Activated T-cell treated with anti-CD3 and anti-CD28 coated beads, Interleukin-2, amount 50 U/mL, for 72 hours (primary cell): ENCODE measurements at places on chromosomes 3 and 15. TPM values are rescaled to one million over a fixed set of nuclear protein-coding genes. Genes with fewer than 3 reads are reported as not detected.

GRCh38 chr15:77759896-77760592, 127.3 kb upstream of the LINGO1 start:
- H3K27me3 ChIP-seq, result peaks cover 18% of the 10 kb centered on the region
- no peaks in the 10 kb centered on the region for H3K4me1 ChIP-seq
- H3K4me3 ChIP-seq, result no peak overlapping the region
- no peak overlapping the region for H3K27ac ChIP-seq

- H3K4me3 ChIP-seq, result no peak overlapping the region
- no peaks in the 10 kb centered on the region for H3K27me3 ChIP-seq
- peaks cover 22% of the 10 kb centered on the region for H3K4me1 ChIP-seq
- H3K36me3 ChIP-seq, result no peaks in the 10 kb centered on the region
Measured at GRCh38 chr3:27356976-27357375, 12.2 kb downstream of the NEK10 start.

DNA sequence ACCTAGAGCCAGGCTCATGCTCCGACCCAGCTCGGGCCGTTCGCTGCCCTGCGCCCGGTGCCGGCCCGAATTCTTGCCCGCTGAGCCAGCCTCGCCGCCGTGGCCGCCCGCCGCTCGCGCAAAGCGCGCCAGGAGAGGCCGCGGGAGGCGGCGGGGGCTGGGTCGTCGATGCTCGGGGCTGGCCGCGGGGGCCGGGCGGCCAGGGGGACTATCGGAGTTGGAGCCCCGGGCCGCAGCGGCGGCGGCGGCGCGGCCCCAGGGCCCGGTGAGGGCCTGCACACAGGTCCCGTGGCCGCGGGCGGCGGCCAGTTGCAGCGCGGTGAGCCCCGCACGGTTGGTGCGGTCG, 1.1 kb downstream of the ANKRD63 start:
- no peak overlapping the region for H3K27ac ChIP-seq
- no peak overlapping the region for H3K4me3 ChIP-seq
- DNase-seq, result no peak
- no peaks in the 10 kb centered on the region for H3K36me3 ChIP-seq
- no peaks in the 10 kb centered on the region for H3K4me1 ChIP-seq

DNA sequence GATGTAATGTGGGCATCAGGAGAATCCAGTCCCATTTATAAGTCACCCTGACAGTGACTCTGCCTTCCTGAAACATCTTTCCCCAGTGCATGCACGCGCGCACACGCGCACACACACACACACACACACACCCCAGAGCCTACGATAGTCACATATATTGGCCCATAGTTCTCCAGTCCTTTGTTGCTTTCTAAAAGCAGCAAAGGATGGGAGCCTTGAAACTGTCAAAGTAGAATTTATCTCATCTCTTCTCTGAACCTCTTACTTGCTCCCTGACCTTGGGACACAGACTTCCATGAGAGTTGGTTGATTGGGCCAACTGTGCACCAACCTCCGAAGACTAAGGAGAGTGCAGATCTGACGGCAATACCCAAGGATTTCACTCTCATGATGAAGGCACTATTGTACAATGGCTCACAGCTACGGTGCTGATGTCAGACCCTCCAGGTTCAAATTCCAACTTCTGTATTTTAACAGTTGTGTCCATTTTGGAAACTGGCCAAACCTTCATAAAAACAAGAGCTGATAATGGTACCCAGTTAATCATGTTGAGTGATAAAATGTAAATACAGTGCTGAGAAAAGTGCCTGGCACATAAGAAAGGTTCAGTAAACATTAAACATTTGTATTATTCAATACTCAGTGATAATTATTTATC, 8.3 kb downstream of the CPA3 start:
- H3K4me1 ChIP-seq, result no peaks in the 10 kb centered on the region
- no peak overlapping the region for H3K4me3 ChIP-seq
- H3K27me3 ChIP-seq, result peaks cover 6% of the 10 kb centered on the region
- DNase-seq, result no peak
- H3K27ac ChIP-seq, result no peak overlapping the region
- H3K36me3 ChIP-seq, result no peaks in the 10 kb centered on the region

DNA sequence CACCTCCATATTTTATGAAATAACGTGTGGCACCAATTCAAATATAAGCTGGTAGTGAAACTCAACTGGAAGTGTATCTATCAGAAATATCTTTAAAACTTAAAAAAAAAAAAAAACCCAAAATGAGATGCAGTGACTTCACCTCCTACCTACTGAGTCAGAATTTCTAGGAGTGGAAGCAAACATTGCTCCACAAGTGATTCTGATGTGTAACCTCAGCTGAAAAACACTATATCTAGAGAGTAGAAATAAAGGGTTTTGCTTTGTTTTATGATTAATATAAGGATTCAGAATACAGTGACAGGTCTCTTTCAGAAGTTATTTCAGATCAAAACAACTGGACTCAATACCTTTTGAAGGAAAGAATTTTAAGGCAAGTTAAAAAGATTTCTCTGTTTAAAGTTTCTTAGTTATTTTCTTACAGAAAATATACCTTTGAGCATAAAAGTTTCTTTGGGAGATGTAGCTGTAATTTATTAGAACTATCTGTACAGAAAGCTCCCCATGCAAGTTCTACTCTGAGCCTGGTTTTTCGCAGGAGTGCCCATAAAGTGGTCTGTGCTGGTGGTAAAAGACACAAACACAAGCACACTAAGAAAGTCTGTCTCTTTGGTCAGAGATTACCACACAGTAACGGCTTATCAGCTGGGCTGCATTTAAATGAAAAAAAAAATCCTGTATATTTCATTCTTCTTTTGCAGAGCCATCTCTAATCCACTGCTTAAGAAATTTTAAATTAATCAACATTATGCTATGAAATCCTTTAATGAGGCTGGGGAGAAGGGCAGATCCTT, 59.9 kb upstream of the PPIB start:
- H3K27me3 ChIP-seq, result no peaks in the 10 kb centered on the region
- H3K36me3 ChIP-seq, result peaks cover 12% of the 10 kb centered on the region
- H3K4me3 ChIP-seq, result peak overlapping the region; percentile 9
- no peak overlapping the region for H3K27ac ChIP-seq

GRCh38 chr15:63156086-63156710, 1.1 kb downstream of the RPS27L start:
- peak overlapping the region; percentile 98 for H3K27ac ChIP-seq

DNA sequence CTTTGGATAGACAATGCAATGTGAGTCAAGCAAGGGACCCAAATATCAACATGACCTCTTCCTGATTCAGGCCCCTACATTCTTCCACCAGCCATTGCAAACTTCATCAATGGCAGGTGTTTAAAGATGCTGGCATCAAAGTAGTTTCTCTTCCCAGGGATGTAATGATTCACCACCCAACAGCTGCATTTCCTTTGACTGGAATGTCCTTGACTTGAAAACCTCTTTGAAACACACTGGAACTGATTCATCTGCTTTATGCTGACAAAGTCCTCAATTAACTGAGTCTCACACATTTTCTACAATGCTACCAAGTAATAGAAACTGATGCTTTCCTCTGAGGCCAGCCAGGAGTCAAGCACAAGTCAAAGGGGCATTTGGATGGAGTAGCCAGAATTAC, 385.5 kb downstream of the GBE1 start:
- no peaks in the 10 kb centered on the region for H3K36me3 ChIP-seq
- H3K27ac ChIP-seq, result no peak overlapping the region
- no peak for DNase-seq
- no peaks in the 10 kb centered on the region for H3K4me1 ChIP-seq
- H3K27me3 ChIP-seq, result no peaks in the 10 kb centered on the region

DNA sequence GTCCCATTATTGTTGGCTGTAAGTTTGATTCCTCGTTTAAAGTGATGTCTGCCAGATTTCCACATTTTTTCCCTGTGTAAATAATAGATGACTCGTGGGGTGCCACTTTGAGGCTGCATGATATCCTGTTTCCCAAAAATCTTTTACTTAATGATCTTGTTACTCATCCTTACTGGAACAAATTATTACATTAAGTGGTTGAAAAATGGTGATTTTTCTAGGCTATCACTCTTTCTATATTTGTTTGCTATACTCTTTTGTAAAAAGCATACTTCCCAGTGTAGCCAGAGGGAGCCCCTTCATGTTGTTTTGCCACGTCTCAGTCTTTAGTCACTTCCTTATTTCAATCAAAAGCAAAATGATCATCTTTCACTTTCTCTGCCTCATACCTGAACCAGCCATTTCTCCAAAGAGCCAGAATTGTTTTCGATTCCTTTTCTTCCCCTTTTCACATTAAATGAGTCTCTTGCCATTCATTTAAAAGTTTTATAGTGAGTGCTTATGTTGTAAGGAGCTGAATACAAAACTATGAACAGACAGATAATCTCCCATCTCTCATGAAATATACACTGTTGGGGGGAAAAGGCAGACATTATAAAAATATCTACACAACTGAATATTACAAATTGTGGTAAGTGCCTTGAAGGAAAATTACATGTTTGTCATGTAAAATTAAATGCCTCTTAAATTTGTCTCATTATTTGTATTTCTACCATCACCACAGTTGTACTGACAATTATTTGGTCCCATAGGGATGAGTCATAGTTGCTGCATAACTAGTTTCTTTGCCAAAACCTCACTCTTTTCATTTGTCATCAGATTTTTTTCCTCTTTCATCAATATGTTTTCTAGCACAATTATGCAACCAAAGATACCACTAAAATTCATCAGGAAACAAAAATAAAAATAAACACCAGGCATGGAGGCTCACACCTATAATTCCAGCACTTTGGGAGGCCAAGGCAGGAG, 41.5 kb downstream of the ADGRG7 start:
- H3K4me3 ChIP-seq, result peak overlapping the region; percentile 80
- peak; percentile 28 for DNase-seq
- peak overlapping the region; percentile 84 for H3K27ac ChIP-seq
- H3K36me3 ChIP-seq, result no peaks in the 10 kb centered on the region

DNA sequence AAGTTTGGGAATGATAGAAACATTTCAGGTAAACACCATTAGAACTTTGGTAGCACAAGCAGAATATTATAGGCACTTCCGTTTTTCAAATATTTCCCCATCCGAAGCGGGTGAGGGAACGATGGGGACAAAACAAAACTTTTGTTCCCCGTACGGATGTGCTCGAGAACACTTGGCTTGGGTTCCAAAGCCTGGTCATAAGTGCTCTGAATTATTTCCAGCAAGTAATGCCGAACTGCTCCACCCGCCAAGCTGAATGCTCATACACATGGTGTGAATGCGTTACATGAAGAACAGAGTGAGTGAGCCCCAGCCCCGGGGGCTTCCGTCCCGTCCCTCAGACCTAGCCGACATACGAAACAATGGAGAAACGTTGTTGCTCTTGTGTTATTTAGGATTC, 438.2 kb upstream of the ARRDC4 start:
- no peaks in the 10 kb centered on the region for H3K4me1 ChIP-seq
- H3K27ac ChIP-seq, result no peak overlapping the region
- no peak for DNase-seq
- no peak overlapping the region for H3K4me3 ChIP-seq
- H3K36me3 ChIP-seq, result no peaks in the 10 kb centered on the region

DNA sequence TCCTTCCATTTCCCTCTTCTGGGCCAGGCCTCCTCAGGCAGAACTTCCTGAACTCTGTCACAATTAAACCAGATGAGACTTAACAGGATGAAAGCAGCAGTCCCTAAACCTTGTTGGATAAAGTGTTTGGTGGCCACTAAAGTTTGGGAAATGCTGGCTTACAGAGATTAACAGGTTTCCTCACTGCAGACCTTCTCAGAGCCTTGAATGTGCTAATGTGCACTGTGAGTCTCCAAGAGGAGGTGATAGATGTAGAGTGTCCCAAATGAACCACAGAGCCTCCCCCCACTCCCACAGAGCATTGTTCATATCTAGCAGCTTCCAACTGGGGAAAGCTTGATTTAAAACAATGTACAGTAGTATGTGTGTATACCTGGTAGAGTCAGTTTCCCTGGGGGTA, 42.9 kb downstream of the HAPLN3 start:
- no peak overlapping the region for H3K27ac ChIP-seq
- DNase-seq, result no peak
- H3K36me3 ChIP-seq, result peaks cover 5% of the 10 kb centered on the region
- peaks cover 5% of the 10 kb centered on the region for H3K27me3 ChIP-seq

DNA sequence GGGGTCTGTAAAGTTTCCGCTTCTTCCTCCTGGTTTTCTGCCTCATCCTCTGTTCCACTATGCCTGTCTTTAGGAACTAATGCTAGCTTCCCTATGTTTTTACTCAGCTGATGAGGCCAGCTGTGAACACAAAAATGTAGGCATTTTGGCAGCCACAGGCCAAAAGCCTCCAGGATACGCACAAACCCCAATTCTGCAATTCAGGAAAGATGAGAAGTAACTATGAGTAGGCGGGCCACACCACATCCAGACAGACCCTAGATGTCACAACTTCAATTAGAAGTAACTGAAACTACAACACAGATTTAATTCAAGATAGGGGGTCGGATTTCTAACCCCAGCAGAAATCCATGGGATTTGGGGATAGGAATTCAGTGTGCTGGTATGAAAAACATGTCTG, 11.9 kb downstream of the CA12 start:
- peaks cover 41% of the 10 kb centered on the region for H3K4me1 ChIP-seq
- DNase-seq, result no peak
- H3K27ac ChIP-seq, result no peak overlapping the region

- H3K27ac ChIP-seq, result no peak overlapping the region
- H3K4me1 ChIP-seq, result peaks cover 25% of the 10 kb centered on the region
- no peaks in the 10 kb centered on the region for H3K36me3 ChIP-seq
- DNase-seq, result no peak
- peaks cover 21% of the 10 kb centered on the region for H3K27me3 ChIP-seq
- peak overlapping the region; percentile 99 for H3K4me3 ChIP-seq
Measured at GRCh38 chr3:126704494-126705214, 614 bp downstream of the CHCHD6 start.

DNA sequence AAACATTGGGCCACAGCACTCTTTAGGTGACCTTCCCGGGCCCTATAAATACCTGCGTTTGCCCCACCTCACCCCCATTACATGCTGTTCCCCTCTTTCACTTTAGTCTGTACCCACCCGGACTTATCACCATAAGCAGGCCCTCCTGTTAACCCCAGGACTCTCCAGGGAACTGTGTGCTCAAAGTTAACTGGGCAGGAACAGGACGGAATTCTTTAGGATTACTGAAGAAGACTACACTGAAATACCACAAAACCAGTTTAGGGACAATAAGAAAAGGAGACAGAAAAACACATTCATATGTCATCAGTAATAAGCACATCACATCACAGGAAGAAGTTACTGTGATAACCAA, 45.5 kb downstream of the FSIP1 start:
- no peak overlapping the region for H3K27ac ChIP-seq
- no peaks in the 10 kb centered on the region for H3K36me3 ChIP-seq
- DNase-seq, result no peak
- no peaks in the 10 kb centered on the region for H3K27me3 ChIP-seq

DNA sequence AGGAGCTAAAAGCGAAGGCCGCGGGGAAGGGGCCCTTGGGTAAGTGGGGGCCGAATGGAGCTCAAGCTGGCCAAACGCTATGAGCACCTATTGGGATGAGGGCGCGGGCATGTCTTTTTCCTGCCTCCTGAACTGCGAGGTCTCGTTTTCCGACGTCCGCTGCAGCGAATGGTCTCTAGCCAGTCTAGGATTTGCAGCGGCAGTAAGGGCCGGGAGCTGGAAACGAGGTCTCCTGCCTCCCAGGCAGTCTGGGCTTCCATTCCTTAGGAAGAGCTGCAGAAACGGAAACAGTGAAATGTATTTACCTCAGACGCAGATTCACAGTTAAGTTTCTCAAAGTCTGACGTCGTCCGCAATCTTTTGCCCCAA, 517 bp downstream of the TMA7 start:
- peak overlapping the region; percentile 92 for H3K4me3 ChIP-seq
- DNase-seq, result no peak
- peaks cover 51% of the 10 kb centered on the region for H3K4me1 ChIP-seq
- peaks cover 13% of the 10 kb centered on the region for H3K36me3 ChIP-seq

CHP1 gene
- total RNA-seq, result 45.0 TPM

ITIH1 gene
- not detected for total RNA-seq

C3orf49 gene
- total RNA-seq, result not detected

LSG1 gene
- total RNA-seq, result 38.3 TPM

SPINK8 gene
- not detected for total RNA-seq

C3orf20 gene
- total RNA-seq, result 1.1 TPM

CRYGS gene
- total RNA-seq, result 7.0 TPM

PPM1L gene
- total RNA-seq, result 6.4 TPM

PRR23E gene
- total RNA-seq, result not detected

GOLGA8O gene
- total RNA-seq, result 1.3 TPM

IMPG2 gene
- total RNA-seq, result 0.82 TPM
